ENCODE measurements at places on chromosomes 2 and 18. TPM values are rescaled to one million over a fixed set of nuclear protein-coding genes. Genes with fewer than 3 reads are reported as not detected.

DNA sequence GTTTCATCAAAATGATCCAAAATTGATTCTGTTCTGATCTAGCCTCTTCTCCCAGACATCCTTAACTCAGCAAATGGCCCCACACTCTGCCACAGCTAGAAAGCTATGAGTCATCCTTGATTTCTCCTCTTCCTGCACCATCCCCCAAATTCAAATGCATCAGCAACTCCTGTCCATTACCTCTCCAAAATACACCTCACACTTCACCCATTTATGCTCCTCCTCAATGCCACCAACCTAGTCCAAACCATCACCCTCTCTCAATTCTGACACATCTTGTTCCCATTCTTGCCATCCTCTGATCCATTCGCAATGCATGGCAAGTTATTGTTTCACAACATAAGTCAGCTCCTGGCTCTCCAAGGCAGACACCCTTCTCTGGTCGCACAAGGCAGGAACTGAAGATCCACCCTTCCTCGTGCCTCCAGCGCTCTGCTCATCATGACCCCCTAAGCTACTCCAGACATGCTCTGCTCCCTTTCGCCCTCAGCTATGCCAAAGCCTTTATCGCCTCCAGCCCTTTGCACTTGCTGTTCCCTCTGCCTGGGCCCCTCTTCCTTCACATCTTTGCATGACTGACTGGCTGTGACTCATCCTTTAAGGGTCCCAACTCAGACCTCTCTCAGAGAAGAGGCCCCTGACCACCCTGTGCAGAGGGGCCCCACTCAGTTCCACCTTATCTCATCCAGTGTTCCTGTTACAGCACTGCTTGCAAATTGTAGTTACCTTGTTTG, 83.6 kb downstream of the MREG start:
- peaks cover 5% of the 10 kb centered on the region for H3K4me1 ChIP-seq
- no peaks in the 10 kb centered on the region for H3K27me3 ChIP-seq
- no peaks in the 10 kb centered on the region for H3K36me3 ChIP-seq
- H3K27ac ChIP-seq = peak overlapping the region; percentile 24
- no peak for DNase-seq

- H3K36me3 ChIP-seq = no peaks in the 10 kb centered on the region
- no peaks in the 10 kb centered on the region for H3K27me3 ChIP-seq
- DNase-seq = no peak
- no peaks in the 10 kb centered on the region for H3K4me1 ChIP-seq
These were observed 4.9 kb upstream of the STK17B start for GRCh38 chr2:196176142-196176738.

The LDLRAD4 gene
- 18.4 TPM for total RNA-seq

GRCh38 chr2:22887426-22887825, 497.6 kb upstream of the KLHL29 start:
- no peak overlapping the region for H3K27ac ChIP-seq
- no peaks in the 10 kb centered on the region for H3K4me1 ChIP-seq
- no peaks in the 10 kb centered on the region for H3K27me3 ChIP-seq
- DNase-seq = no peak

GRCh38 chr18:5439986-5440696, 103.7 kb downstream of the EPB41L3 start:
- H3K27me3 ChIP-seq = no peaks in the 10 kb centered on the region
- H3K27ac ChIP-seq = no peak overlapping the region
- DNase-seq = no peak
- no peak overlapping the region for H3K4me3 ChIP-seq

The RNF138 gene
- total RNA-seq = 25.8 TPM

DNA sequence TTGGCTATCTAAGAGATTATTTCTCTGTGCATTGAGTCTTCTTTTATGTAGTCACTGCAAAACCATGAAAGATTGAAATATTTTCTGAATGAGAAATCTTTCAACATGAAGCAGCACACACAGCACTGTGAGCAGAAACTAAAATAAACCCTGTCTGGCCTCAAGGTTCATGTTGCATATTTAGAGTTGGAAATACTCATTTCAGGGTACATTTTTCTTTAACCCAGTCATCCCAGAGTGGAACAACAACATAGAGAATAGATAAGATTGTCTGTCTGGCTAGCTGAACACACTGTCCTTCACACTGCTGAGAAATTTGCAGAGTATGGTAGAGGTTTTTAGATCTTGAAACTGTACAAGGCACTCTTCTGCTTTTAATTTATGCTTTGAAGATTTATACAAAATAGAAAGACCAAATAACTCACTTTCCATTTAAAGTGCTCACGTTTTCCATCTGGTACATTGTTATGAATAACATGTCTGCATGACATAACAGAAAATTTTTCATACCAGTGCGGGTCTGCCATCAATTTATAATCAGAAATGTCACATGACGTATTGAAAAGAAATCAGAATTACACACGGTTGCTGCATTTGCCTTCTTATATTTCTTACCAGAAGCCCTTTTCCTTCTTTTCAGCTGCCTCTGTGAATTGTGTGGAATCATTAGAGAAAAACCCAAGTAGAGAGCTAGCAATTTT, 25.0 kb upstream of the FN1 start:
- no peaks in the 10 kb centered on the region for H3K36me3 ChIP-seq
- no peak for DNase-seq
- H3K27ac ChIP-seq = no peak overlapping the region
- no peak overlapping the region for H3K4me3 ChIP-seq
- no peaks in the 10 kb centered on the region for H3K27me3 ChIP-seq

The FHL2 gene
- total RNA-seq = 13.8 TPM

The TMEM178A gene
- 9.5 TPM for total RNA-seq

- H3K4me3 ChIP-seq = no peak overlapping the region
- no peaks in the 10 kb centered on the region for H3K4me1 ChIP-seq
- DNase-seq = no peak
- H3K36me3 ChIP-seq = peaks cover 46% of the 10 kb centered on the region
These were observed 80.4 kb downstream of the ARMC9 start for GRCh38 chr2:231278868-231279267.
